Uterus (tissue), 4 donors: ENCODE measurements at places on chromosomes 5 and 9. TPM values are rescaled to one million over a fixed set of nuclear protein-coding genes. Genes with fewer than 3 reads are reported as not detected.

Gene MARCHF3
- 11.9 TPM for total RNA-seq

Gene BNIP1
- 12.0 TPM for total RNA-seq

Gene FBXL7
- total RNA-seq: 12.8 TPM

Gene MUSK
- not detected for total RNA-seq

Gene RUFY1
- total RNA-seq: 59.2 TPM
